ENCODE measurements at places on chromosomes 16 and 17.
A peak's percentile ranks its signal among the peaks of the same experiment; 100 is the strongest.

DNA sequence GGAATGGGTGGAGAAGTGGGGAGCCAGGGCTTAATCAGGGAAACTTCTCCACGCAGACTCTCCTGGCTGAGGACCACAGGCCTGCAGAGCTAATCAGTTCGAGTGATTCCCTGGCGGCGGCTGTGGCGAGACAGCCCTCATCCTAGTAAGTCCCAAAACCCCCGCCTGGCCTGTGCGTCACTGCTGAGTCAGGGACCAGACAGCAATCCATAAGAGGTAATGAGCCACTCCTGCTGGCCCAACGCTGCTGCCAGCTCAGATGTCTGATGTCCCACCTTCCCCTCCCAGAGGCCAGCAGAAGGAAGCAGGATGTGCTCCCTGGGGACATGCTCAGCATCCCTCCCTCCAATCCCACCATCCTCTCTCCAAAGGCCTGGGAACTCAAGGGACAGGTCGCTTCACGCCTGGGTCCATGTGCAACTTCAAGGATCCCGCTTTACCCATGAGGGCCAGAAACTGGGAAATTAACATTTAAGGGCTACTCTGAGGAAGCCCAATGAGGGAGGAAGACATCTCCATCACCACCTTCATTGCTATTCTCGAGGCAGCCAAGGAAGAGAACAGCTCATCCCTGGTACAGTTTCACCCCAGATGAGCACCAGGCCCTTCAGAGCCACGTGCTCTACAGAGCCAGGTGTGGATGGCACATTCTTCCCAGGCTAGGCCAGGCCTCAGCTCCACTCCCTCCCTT is 7.9 kb downstream of the ACLY start:
- no peak for DNase-seq

DNA sequence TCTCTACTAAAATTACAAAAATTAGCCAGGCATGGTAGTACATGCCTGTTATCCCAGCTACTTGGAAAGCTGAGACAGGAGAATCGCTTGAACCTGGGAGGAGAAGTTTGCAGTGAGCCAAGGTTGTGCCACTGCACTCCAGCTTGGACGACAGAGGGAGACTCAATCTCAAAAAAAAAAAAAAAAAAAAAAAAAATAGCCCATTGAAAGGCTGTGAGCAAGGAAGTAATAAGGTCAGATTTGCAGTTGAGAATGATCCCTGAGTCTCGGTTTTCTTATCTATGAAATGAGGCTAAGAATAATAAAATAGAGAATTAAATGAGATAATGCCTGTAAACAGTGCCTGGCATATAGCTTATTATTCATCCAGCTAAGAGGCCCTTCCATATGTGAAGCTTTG is 1.3 kb upstream of the PDK2 start:
- DNase-seq, result no peak

DNA sequence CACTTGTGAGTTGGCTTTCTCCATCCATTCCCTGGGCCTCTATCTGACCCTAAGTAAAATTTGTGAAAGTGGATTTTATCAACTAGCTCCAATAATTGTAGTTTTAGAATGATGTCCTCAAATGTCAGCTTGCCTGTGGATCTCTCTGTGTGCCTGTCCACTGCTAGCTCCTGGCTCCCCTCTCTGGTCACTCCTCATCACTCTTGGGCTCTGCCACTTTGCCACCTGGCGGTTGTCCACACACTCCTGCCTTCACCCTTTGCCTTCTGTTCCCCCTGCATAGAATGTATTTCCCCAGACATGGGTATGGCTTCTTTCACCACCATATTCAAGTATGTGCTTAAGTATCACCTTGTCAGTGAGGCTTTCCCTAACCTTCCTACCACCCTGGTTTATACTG is 19.8 kb downstream of the ANKFN1 start:
- DNase-seq, result no peak

- DNase-seq, result no peak
Measured at GRCh38 chr16:85912211-85912974, 13.4 kb downstream of the IRF8 start.

DNA sequence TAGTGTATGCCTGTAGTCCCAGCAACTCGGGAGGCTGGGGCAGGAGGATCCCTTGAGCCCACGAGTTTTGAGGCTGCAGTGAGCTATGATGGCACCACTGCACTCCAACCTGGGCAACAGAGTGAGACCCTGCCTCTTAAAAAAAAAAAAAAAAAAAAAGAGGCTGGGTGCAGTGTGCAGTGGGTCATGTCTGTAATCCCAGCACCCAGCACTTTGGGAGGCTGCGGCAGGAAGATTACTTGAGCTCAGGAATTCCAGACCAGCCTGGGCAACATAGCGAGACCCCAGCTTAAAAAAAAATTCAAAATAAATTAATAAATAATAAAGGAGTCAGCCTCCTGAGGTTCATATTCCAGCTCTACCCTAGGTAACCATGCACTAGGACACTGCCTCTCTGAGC is 9.6 kb upstream of the CNOT1 start:
- no peak for DNase-seq

DNA sequence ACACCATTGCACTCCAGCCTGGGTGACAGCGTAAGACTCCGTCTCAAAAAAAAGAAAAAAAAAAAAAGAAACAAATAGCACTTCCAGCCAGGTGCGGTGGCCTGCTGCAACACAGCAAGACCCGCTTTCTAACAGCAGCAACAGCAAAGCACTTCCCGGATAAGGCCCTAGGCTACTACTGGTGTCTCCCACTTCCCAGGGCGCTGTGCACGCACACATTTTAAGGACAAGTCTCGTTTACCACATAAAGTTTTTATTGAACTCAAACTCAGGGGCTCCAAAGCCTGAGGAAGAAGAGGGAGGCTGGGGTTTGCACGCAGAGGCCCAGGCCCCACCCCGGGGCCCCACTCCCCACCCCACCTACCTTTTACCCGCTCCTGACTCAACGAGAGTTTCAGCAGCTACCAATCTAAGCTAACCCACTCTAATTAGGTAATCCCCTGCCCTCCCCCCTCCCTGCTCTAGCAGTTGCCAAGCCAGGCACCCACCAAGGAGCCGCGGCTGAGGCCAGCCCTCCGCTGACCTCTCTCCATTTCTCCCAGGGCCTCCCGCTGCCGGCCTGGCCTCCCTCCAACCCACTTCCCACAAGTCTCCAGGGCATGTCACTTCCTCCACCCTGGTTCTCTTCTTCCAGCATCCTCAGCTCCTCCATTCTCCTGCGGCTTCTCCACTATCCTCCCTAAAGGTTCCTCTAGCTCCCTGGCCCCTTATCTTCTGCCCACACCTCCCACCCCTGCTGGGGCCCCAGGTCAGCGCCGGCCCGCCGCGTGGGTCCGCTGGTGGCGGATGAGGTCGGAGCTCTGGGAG is 2.4 kb downstream of the ZNF768 start:
- DNase-seq, result no peak

DNA sequence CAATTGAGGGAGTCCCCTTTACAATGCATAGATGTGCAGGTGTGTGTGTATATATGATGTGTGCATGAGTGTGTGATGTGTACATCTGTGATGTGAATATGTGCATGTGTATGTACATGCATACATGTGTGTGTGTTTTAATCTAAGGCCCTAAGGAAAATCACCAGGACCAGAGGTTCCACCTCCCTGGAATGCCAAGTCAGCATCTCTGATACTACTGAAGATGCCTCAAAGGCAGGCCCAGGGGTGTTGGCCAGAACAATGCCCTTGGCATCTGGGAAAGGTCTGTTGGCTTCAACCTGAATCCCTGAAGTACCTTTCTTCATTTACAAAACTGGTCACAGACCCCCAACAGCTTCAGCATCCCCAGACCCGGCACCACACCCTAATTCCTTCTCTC is 129.5 kb downstream of the CDYL2 start:
- no peak for DNase-seq

GRCh38 chr16:21603928-21604327 is 4.6 kb downstream of the METTL9 start:
- no peak for DNase-seq

- DNase-seq, result no peak
Measured at GRCh38 chr16:4018391-4018790, 97.9 kb downstream of the ADCY9 start.

DNA sequence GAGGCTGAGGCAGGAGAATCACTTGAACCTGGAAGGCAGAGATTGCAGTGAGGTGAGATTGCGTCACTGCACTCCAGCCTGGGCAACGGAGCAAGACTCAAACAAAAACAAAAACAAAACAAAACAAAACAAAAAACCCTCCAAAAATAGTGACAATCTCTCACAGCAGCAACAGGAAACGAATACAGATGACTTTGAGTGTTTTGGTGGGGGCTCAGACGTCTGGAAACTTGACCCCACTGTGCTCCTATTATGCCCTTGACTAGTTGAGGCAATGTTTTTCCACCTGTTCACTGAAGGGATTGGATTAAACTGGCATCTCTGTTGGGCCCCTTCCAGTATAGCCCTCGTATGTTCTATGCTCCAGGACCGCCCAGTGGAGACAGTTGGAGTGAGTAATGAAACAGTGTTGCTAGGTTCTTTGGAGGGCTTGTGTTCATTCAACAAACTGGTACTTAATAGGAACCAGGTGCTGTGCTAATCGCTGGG is 167.0 kb downstream of the UTP18 start:
- DNase-seq, result no peak

DNA sequence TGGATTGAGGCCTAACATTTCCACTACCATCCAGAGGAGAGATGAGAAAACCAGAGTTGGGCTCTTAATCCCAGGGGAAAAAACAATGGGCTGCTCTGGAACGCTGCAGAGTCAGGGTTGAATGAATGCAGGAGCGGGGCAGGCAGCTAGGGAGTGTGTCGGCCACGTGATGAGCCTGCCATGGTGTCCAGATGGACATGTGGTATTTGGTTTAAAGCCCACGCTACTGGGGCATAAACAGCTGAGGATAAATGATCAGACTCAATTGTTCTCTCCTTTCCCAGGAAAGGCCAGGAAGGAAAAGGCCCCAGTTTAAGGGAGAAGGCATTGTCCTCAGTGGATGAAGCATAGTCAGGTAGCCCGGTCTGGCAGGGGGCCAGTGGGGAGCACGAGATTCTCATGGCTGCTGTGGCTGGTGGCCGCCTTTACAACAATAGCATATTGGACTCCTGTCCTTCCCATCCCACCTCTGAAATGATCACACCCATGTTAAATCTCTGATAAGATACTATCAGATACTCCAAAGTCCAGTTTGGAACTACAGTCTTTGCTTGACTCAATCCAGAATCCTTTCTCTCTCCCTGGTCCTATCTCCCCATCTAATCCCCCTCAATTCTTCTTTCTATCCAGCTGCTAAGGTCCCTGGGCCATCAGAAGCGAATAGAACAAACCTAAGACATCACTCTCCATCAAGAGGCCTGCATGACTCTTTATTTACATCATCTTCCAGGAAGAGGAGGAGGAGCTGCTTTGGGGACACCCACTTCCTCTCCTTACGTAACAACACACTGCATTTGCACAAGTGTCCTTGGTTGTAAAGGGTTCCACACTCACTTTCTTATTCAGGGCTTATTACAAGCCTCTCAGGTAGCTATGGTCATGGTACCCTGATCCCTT is 20.4 kb downstream of the CA4 start:
- DNase-seq, result no peak

- no peak for DNase-seq
Measured at GRCh38 chr16:54505549-54506213, 219.1 kb upstream of the IRX3 start.

DNA sequence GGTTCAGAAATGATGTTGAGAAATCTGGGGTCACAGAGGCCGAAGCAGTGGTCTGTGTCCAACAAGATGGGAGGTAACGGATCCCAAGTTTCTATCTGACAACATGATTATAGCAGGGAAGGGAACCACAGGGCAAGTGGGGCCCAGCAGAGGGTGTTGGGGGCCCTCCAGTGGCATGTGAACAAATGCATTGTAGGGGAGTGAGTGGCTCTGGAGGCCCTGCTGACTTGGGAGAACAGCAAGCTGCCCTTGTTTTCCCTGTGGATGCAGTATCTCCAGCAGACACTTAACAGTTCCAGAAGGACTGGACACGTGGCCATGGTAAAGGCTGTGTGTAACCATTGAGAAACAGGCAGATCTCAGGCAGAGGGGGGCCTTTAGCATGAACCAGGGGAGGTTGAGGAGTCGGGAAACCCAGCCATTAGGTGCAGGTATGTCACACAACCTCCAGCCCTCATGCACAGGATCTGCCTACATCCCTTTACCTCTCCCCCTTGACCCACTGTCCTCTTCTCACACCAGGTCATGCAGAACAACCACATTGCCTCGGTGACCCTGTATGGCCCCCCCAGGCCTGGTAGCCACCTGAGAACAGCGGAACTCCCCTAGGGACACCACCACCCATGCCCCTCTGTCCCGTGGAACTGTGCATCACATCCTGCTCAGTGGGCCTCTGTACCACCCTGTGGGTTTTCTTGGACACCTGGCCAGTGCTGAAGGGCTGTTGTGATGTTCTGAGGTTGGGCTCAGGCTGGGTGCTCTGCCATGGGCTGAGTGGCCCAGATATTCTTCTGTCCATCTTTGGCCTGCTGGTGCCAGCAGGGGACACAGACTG is 4.1 kb downstream of the B3GNT9 start:
- no peak for DNase-seq

GRCh38 chr16:69113216-69113615 is 7.8 kb downstream of the HAS3 start:
- DNase-seq, result no peak

GRCh38 chr17:48012151-48012520 is 25.5 kb downstream of the COPZ2 start:
- peak; percentile 83 for DNase-seq

DNA sequence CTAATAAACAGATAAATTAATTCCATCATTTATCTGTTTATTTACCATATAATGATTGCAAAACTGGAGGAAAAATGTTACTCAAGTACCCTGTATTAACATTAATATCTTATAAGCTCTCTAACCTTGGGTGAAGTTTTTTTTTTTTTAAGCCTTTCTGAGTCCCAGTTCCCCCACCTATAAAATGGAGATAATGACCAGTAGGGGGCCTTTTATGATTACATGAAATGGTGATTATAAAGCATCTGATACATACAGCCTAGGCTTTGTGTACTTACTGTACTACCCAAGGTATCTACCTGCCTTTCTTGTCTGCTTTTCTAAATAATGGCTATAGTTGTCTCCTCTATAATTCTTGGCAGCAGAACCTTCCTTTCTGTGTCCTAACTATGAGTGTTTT is 22.6 kb downstream of the LRRC36 start:
- DNase-seq, result no peak

- no peak for DNase-seq
Measured at GRCh38 chr16:17302620-17303019, 168.1 kb downstream of the XYLT1 start.

Data from activated naive CD8-positive, alpha-beta T cell treated with anti-CD3 and anti-CD28 coated beads for 36 hours (primary cell).